ENCODE measurements at places on chromosomes 7 and 10.
A peak's percentile ranks its signal among the peaks of the same experiment; 100 is the strongest.

DNA sequence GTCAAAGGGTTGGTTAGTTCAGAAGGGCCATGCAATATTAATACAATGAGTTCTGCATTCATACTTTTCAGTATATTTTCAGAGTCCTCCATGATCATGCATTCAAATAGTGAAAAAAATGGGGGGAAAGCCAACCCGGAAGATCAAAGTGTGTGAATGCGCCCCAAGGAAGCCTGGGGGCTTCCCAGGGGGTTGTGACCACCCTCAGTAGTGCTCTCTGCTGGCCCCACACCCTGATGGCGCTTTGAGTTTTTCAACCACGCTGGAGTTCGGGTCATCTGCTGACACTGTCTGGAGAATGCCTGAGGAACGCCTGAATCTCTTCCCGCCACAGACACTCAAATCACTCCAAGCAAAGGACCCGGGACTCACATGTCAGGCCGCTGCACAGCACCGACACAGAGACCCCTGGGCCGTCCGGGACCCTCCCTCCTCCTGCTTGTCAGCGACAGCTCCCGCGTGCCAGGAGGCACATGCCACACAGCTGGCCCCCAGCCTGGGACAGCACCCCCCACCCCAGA, 1.0 kb downstream of the TNS3 start:
- H3K27me3 ChIP-seq, result peaks cover 52% of the 10 kb centered on the region
- H3K27ac ChIP-seq, result peak overlapping the region; percentile 21
- peak overlapping the region; percentile 79 for H3K4me3 ChIP-seq
- peaks cover 36% of the 10 kb centered on the region for H3K4me1 ChIP-seq

- DNase-seq, result no peak
- no peaks in the 10 kb centered on the region for H3K27me3 ChIP-seq
- H3K4me1 ChIP-seq, result no peaks in the 10 kb centered on the region
- H3K36me3 ChIP-seq, result no peaks in the 10 kb centered on the region
- H3K27ac ChIP-seq, result no peak overlapping the region
These were observed 27.3 kb downstream of the PON1 start for GRCh38 chr7:95297041-95297440.

DNA sequence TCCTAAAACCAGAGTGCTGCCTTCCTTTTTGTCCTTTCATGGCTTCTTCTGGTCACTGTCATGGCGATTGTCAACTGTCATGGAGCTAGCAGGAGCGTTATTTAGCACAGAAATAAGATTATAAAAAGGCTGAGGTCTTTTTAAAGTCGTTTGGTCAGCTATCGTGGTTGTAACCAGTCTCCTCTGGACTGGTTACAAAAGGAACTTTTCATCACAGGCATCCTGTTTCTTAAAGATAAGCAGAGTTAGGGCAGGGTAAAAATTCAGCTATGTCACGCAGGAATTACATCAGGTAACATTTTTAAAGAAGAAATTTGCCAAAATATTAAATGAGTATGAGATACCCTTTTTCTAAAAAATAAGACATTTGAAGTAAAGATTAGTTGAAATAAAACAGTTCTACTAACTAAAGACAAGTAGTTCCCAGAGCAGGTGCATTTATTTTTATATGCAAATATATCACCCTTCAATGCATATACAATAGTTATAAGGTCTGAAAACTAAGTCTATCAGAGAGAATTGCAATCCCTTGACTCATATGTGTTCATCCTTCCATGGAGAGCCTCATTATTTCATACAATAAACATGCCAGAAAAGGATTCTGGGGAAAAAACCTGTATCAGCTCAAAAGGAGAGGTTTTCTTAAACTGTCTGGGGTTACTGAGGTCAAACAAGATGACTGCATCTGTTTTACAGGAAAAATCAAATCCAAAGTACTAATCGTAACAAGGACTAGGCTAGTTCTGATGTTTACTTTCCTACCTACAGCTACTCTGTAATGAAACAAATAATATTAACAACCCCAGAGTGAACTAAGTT, 20.9 kb downstream of the FAM24A start:
- no peak overlapping the region for H3K4me3 ChIP-seq
- no peaks in the 10 kb centered on the region for H3K27me3 ChIP-seq
- H3K4me1 ChIP-seq, result no peaks in the 10 kb centered on the region
- H3K36me3 ChIP-seq, result peaks cover 39% of the 10 kb centered on the region
- DNase-seq, result no peak

DNA sequence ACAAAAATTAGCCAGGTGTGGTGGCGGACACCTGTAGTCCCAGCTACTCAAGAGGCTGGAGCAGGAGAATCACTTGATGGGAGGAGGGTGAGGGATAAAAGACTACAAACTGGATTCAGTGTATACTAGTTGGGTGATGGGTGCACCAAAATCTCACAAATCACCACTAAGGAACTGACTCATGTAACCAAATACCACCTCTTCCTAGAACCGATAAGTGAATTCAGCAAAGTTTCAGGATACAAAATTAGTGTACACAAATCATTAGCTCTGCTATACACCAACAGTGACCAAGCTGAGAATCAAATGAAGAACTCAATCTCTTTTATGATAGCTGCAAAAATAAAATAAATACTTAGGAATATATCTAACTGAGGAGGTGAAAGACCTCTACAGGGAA, 23.0 kb upstream of the DMBT1 start:
- no peaks in the 10 kb centered on the region for H3K36me3 ChIP-seq
- no peak for DNase-seq
- no peak overlapping the region for H3K27ac ChIP-seq
- peaks cover 15% of the 10 kb centered on the region for H3K27me3 ChIP-seq
